Mammary epithelial cell (primary cell): ENCODE measurements at places on chromosomes 4 and X.

GRCh38 chr4:140250989-140251552 is 97.1 kb upstream of the MAML3 start:
- DNase-seq = no peak

GRCh38 chr4:153705743-153706468 is 21.8 kb downstream of the TLR2 start:
- DNase-seq = no peak

- DNase-seq = peak; percentile 80
Observed at GRCh38 chrX:115584696-115585095, 23.7 kb downstream of the PLS3 start.

- DNase-seq = no peak
Observed at GRCh38 chr4:186644737-186645261, 78.9 kb downstream of the FAT1 start.

DNA sequence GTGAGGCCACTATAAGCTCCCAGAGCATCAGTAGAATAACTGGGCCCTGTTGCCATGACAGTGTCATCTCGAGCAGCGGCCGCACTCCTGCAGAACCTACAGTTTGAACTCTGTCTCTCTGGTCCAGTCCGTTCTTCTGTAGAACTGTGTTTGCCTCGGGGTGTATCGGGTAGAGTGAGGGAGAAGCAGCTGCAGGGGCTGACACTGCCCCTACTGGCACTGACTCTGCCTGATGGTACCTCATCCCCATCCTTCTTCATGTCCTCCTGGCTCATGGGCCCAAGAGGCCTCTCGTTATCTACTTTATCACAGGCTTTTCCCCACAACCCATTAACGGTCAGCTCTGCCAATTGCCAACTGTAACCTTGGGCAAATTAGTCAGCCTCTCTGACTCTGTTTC is 96.5 kb downstream of the NPNT start:
- DNase-seq = no peak

- no peak for DNase-seq
Observed at GRCh38 chr4:67201334-67201733, 344.0 kb downstream of the CENPC start.

DNA sequence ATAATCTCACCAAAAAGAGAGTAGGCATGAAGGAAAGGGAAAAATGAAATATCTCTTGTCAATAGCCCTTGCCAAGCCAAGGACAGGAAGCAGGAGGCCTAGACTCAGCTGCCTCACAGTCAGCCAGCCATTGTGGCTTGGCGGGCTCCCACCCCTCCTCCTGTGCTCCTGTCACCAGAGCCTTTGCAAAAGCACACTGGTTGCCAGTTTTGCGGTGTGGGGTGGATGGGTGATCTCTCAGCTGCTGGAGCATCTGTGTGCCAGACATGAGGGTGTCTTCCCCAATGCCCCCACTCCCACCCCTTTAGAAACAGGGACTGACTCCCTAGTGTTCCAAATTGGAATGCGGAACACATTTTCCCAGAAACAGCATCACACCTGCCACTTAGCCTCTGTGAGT is 26.1 kb downstream of the ARHGEF6 start:
- DNase-seq = no peak

DNA sequence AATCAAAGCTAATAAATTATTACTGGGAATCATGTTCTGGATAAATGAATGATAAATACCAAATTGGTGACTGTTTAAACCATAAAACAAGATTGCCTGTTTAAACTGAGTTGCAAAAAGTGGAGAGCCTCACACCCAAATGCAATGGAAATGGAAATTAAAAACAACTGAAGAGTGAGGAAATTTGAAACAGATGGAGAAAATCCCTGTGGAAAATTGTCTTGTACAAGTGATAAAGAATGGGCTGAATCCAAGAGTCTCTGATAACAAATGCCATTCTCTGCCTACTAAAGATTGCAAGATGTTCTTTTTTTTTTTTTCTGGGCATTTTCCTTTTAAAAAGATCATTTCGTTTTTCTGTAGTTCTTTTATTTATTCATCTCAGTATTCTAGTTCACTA is 426.3 kb downstream of the NLGN4X start:
- DNase-seq = no peak

DNA sequence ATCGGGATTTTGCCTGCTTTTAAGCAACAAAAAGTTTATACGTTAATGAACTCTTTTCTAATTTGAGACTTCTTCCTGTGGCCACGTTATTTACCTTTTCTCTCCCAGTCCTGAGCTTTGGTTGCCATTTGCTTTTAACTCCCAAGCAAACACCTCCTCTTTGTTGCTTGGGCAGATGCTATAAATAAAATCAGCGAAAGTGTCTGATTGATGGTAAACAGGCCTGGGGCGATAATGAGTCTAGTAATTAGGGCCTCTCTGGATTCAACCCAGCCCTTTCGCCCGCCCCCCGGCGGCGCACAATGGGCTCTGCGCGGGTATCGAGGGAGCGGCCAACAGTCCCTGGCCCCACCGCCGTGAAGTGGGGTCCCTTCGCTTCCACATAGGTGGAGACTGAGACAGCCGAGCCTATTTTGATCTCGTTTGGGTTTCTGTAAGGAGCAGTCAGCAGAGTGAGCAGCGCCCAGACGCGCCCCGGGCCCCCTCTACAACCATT is 790 bp downstream of the CLGN start:
- DNase-seq = no peak

DNA sequence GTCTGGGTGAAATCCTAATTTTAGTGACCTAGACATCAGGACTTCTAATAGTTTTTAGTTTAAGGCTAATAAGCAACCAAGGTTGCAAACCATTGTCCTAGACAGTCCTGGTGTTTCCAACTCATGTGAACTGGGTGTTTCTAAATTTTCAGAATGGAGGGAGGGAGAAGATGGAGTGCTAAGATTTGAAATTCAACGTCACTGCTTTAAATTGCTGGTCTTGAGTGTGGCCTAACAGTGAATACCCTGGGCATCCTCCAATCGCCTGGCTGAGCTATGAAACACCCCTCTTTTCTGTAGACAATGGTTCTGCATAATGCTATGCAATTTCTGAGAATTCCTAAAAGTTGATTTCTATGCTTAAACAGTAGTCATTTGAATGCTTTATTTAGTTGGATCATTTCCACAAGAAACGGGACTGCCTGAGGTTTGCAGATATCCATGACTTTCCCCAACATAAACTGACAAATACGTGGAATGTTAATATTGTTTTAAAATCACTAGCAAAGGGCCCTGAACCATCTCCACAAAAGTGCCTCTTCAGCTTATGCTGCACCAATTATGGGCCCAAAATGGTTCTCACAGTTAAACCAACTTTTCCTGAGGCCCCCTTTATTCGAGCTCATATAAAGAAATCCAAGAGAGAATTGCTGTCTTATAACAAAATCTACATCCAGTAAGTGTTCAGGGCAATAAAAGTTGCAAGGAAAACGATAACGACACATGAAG is 1.1 kb downstream of the FBXL5 start:
- DNase-seq = peak; percentile 66

DNA sequence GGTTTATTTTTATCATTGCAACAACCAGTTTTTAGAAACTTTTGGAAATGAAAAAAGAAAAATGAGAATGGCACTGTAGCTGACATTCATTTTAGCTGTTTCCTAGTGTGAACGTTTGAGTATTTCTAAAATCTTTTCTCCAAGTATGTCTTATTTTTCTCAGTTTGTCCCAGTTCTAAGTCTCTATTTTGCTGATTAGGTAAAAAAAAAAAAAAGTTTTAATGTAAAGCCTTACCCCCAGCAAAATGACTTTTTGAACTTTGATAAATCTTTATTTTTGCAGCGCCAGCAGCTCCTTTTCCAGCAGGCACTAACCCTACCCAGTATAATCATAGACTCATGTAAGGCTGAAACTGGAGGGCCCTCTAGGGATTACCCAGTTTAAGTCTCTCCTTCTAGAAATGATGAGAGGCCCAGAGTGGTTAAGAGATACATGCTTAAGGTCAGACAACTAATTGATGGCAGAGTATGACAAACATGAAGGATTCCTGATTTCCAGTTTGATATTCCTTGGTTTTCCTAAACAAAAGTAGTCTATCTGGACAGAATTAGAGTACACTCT is 84.3 kb upstream of the SLC4A4 start:
- DNase-seq = no peak

DNA sequence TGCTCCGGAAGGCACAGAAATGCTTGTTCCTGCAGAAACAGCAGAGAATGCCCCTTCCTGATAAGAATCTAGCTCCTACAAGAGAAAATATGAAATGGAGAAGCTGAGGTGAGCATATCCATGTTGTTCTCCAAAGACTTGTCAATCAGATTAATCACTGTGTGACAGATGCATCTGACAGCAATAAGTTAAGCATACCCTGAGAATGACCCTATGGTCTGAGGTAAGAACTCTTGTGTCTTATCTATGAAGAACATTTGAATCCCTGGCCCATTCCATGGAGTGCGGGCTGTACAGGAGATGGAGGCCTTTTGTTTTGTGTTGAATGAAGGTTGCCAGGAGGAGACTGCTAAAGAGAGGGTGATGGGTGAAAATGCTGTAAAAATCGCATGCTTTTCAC is 21.5 kb upstream of the ASB5 start:
- DNase-seq = no peak

DNA sequence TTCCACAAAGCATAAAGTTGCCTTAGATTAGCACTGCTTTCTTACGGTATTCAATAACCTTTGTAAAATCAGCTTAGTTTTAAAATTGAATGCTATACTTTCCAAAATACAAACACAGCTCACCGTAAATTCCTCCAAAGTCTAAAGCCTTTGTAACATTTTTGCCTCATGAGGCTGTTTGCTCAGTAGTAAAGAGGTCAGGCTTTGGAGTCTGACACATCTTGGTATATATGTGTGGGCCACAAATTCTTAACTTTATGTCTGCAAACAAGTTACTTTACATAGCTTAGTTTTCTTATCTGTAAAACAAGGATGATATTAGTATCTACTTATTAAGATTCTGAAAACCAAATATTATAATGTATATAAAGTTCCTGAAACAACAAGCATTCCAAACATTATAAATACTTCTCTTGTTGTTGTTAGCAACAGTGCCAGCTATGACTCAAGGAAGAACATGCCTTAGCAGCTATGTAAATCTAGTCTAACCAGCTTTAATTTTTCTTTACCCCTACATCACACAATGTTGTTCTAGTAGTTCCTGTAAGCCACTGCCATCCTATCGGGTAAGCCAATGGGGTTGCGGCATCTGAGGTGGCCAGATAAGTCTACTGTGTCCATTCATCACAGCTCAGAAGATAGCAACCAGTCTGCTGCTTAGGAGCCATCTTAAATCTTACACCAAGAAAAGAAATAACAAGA is 709.0 kb downstream of the KLHL13 start:
- no peak for DNase-seq

DNA sequence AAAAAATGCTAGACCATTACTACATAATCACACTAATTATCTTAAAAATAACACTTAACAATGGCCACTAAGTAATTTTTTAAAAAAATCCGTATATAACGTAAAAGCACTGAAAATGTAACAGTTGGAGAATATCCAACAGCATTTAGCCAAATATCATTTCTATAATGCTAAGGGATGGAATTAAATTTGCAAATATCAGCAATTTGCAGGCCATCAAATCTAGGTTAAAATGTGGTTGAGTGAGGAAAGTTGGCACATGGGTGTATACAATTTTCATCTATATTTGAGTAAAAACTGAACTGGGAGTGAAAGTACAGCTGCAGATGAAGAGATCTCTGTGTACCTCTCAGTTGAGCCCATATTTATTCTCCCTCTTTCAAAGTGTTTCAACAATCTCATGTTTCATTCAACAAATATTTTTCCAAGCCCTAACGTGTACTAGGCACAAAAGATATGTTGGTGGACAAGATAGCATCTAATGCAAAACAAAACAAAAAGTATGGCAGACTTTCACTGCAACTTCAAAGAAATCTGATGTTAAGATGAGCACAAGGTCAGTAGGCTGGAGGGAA is 63.0 kb downstream of the MBNL3 start:
- DNase-seq = peak; percentile 16

DNA sequence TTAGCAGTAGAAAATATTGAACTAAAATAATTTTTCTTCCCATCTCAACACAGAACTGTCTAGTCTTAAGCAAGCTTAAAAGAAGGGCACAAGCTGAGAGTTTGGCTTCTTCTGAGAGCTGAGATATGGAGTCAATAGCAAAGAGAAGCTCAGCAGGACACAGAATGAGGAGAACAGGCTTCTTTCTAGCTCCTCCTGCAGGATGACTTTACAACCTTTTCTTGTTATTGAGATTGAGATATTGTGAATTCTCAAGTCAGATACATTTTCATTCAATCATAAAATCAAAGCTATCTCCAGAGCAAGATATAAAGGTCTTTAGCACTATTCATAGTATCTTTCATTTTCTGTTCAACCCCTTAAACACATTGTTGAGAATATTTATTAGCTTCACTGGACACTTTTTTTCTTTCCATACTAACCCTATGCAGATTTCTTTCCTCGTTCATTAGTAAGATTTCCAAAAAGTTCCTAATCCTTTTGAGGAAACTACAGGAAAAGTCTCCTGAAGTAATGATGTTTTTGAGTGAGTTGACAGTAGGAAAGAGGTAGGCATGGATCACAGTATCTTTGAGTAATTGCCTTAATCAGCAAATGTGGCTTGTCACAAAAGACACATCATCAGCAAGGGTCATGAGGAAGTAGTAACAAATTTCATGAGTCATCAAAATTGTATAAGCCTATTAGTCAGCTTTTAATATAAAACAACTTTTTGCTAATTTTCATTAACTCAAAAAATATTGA is 17.8 kb upstream of the CXCL3 start:
- peak; percentile 51 for DNase-seq

DNA sequence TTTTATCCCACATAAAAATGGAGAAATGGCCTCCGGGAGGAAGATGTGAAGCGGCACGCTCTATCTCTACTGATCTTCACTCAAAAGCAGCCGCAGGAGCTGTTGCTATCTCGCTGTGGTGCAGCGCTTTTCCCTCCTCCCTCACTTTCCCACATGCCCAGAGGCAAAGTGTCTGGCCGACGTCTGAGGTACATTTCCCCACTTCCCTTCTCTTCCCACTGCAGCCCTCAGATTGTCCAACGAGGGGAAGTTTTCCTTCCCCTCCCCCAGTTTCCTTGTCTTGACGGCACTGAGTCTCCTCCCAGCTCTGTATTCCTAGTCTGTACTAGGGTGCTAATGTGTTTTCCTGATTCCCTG is 660 bp upstream of the COL25A1 start:
- DNase-seq = no peak

DNA sequence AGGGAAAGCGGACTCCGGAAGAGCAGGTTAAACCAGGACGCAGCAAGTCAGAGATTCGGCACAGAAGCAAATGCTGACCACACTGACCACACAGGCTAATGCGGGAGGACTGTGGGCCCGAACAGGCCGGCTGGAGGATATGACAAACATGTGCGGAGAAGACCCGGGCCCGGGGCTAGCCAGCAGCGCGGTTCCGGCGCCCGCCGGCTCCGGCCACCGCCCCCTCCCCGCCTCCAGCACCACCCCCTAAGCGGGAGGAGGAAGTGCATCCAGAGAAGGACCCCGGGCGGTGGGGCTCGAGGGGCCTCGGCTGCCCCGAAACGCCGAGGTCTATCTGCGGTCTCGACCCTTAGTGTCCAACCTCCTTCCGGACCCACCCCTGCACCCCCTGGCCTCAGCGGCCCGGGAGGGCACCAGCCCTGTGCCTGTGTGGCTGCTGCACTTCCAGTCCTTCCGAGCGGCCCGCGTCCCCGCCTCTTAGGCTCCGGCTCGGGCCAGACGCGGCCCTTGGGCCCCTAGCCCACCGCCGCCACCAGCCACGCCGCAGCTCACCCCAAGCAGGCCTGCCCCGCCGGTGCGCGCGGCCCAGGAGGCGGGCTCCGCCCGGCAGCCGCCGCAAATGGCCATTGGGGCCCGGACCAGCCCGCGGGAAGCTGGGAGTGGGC is 2.1 kb downstream of the ELOVL6 start:
- DNase-seq = peak; percentile 40
